Activated CD4-positive, alpha-beta memory T cell treated with anti-CD3 and anti-CD28 coated beads, Interleukin-2, amount 10 ng/mL, durations not matched to agents 7 days and 5 days (primary cell): ENCODE measurements at places on chromosomes 2 and 18.

DNA sequence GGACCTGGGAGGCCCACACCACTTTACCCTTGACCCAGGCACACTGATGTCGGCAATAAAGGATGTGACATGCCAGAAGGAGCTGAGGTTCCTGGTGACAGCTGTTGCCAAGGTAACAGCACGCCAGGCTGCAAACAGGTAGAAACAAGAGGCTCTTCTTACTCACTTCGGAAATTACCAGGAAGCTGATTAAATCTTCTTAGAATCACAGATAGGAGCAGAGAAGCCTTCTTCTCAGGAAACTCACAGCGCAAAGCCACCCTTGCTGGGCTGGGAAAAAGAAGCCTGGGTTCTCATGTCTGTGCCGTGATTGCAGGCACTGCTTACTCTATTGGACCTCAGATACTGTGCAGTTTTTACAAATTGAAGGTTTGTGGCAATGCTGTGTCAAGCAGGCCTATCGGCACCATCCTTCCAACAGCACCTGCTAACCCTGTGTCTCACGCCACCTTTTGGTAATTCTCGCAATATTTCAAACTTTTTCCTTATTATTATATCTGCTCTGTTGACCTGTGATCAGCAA, 61.0 kb upstream of the TAF1B start:
- DNase-seq = peak; percentile 90

- no peak for DNase-seq
Observed at GRCh38 chr2:66697366-66697765, 262.4 kb downstream of the MEIS1 start.

- DNase-seq = no peak
Observed at GRCh38 chr18:5451150-5451549, 92.6 kb downstream of the EPB41L3 start.

GRCh38 chr2:28975671-28976070, 5.4 kb upstream of the TOGARAM2 start:
- no peak for DNase-seq

- no peak for DNase-seq
Observed at GRCh38 chr2:201180010-201180409, 2.9 kb upstream of the CASP10 start.

- DNase-seq = no peak
Observed at GRCh38 chr2:88057437-88057844, 1.9 kb upstream of the KRCC1 start.

GRCh38 chr2:172790404-172790803, 54.8 kb downstream of the RAPGEF4 start:
- no peak for DNase-seq

DNA sequence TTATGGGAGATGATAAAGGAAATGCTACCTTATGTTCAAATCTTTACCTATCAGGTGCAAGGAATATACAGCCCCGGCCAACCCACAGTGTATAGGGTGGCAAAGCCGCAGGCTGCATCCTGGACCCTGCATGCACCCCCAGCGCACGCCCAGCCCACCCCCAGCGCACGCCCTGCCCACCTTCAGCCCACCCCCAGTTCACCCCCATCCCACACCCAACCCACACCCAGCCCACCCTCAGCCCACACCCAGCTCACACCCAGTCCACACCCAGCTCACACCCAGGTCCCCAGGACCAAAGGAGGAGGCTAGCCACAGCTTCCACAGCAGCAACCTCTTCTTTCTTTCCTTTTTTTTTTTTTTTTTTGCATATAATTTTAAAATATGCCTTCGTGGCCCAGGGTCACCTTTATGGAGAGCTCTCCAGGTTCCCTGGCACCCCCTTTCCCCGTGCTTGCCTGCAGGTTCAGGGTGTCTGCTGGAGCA, 120.9 kb downstream of the PTGR3 start:
- no peak for DNase-seq

DNA sequence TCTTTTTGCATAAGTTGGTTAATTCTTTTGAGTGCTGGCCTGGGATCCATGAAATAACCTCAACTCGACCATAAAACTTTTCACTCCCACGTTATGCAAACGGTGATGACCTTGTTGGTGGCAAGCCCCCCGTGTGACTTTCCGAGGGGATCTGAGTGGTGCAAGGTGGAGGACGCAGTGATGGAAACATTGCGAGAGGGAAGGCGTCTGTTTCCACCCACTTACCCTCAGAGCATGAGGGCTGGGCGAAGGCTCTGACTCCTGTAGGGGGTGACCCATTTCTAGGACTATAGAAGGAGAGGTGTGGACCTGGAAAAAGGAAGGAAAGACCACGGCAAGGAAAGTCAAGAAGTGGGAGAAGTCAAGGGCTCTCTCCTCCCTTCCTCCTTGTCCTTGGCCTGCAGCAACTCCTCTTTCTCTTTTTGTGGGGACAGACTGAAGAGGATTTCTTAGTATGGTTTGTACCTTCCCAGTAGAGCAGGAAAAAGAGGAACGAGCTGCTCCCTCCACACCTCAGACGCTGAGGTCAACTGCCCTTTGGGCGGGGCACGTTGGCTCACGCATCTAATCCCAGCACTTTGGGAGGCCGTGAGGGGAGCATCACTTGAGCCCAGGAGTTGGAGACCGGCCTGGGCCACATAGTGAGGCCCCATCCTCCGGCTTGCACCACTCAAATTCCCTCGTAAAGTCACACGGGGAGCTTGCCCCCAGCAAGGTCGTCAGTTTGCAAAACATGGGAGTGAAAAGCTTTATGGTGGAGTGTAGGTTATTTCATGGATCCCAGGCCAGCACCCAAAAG, 15.5 kb upstream of the CD8A start:
- no peak for DNase-seq

DNA sequence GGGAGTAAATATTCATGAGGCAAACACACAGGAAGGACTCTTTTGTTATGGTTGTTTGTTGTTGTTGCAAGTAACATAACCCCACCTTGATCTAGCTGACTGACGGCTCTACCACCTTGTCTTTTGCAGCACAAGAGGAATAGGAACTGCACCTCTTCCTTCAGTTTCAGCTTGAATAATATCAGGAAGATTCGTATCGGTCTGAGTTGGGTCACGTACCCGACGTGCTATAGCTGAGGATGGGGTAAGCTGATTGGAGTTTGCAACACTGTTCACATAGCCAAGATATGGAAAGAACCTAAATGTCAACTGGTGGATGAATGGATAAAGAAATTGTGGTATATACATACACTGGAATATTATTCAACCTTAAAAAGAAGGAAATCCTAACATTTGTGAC, 14.5 kb upstream of the IL1RN start:
- DNase-seq = no peak

DNA sequence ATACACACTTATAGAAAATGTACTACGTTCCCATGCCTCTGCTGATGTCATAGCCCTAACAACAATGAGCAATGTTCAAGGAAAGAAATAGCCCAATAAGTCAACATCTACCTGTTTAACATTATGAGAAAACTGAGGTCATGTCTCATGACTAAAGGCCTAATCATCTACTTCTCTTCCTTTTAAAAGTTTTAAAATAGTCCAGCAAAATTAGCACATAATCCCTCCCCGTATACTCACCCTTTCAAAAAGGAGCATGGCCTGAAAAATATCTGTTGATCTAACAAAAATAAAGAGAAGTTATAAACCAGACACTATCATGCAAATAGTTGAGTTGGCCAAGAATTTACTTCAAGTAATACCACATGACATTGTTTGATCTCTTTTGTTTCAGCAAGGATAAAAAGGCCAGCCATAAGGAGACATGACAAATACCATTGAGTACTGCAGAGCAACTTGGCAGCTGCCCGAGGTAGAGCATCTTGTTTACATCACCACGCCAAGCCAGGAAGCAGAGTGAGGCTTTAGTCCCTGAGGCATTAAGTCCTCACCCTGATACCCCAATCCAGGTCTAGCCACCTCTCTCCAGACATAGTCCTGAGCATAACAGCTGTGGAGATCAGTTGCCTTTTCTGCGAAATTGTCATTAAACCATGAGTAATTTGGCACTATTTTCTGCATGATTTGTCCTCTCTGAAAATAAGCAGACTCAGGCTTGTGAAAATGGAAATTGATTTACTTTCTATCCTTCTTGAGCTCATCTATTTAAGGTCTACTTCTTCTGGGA, 137.4 kb upstream of the ETAA1 start:
- DNase-seq = no peak

- DNase-seq = no peak
Observed at GRCh38 chr2:69242651-69243051, 144.4 kb downstream of the GFPT1 start.

GRCh38 chr2:202193881-202194353, 44.5 kb downstream of the SUMO1 start:
- DNase-seq = no peak

- no peak for DNase-seq
Observed at GRCh38 chr2:38723173-38723572, 28.0 kb downstream of the SRSF7 start.

DNA sequence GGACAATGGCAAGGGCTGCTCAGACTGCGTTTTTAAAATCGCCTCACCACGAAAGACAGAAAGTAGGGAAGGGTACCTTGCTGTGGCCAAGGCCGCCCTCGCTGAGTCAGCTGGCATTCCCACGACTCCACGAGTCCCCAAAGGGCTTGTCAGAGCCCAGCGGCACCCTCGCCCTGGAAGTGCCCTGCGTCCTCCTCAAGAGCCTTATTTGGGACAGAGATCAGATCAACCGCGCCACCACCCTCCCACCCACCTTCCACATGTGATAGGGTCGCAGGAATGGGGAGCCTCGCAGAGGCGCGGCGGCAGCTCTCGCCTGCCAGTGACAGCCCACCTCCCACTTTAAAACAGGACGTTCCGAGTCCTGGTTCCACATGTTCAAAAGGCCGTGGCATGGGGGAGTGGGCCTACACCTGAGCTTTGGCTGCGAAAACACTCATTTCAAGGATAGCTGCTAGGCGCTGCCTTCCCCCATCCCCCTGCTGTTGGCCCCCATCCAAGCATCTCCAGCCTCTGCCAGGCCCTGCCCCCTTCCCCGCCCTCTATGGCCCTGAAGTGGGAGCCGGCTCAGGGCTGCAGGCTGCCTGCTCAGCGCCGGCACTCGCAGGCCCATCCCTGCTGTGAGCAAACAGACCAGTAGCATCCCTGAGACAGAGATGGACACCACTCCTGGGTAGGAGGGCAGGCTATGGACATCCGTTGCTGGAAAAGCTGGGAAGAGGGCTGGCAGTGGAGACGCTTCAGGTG, 38.1 kb upstream of the ARHGEF4 start:
- DNase-seq = no peak

- DNase-seq = no peak
Observed at GRCh38 chr2:195590861-195591205, 66.2 kb upstream of the SLC39A10 start.

- no peak for DNase-seq
Observed at GRCh38 chr18:48670751-48671560, 132.1 kb downstream of the CTIF start.

GRCh38 chr2:13550285-13551231, 833.8 kb downstream of the TRIB2 start:
- DNase-seq = no peak

- DNase-seq = no peak
Observed at GRCh38 chr2:167756446-167756845, 490.9 kb downstream of the STK39 start.

GRCh38 chr2:161420406-161421074, 4.4 kb downstream of the TBR1 start:
- no peak for DNase-seq

DNA sequence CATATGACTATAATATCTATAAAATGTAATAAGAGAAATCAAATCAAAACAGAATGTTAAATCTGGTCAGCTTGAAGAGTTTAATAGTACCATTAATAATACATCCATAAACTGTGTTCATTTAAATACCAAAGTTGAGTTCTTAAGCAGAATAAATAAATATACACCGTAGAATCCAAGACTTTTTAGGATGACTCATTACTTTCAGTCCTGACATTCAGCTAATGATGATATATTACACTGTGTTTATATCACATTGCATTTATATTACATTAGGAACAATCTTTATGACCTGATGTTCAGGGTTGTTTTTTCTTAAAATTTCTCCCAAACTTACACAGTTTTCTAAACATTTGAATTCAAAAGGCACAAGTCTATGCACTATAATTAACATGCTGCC, 331.3 kb downstream of the SS18 start:
- DNase-seq = no peak

DNA sequence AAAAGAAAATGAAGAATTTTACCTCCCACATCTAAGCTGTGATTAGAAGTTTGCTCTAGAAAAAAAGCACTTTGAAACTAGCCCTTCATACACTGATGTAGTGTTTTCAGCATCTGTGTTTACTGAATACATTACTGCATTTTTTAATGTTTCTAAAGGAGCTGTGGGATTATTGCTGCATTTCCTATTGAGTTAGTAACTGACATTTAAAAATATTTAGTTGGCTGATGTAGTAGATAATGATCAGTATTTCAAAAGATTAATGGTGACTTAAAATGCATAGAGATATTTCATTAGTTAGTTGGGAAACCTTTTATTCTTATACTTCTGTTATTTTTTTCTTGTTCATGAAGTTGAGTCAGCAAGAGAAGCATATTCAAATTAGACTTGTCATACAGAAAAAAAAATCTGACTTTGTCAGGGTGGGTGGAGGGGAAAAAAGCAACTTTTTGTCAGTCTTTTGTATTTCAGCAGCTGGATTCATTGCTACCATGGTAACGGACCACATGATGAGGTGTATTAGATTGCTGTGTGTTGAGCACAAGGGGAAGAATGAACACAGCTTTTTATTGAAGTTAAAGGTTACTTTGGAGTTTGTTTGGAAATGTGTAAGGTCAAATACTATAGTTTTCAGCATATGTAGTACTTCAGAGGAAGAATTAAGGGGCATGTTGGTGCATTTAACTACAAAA, at the start of gene DTNA:
TSS of gene DTNA (plus strand) at position 549 of the 692 bp plus-strand sequence. CDS start 45,679 bp downstream, outside the sequence.
- DNase-seq = no peak

GRCh38 chr18:31192086-31192776, 29.6 kb upstream of the DSC1 start:
- no peak for DNase-seq

GRCh38 chr2:133194362-133194655, 374.0 kb downstream of the NCKAP5 start:
- DNase-seq = no peak

DNA sequence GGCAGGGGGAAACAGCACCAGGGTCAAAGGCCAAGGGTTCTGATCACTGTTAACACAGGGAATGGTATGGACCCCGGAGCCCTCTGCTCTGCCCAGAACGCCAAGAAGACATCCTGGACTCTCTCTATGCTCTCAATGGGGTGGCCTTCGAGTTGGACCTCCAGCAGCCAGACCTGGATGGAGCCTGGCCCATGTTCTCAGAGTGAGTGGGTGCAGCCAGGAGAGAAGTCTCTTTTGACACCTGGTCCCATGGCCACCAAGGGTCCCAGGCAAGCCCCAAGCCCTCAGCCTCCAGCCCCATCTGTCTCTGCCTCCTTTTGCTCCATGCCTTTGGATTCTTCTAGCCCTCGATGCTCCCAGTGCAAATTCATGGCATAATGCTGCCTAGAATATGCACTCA, 4.1 kb downstream of the RUFY4 start:
- DNase-seq = no peak
